ENCODE measurements at places on chromosomes 12 and 14. TPM values are rescaled to one million over a fixed set of nuclear protein-coding genes. Genes with fewer than 3 reads are reported as not detected.

NKX2-1 gene
- not detected for polyA plus RNA-seq

CD163 gene
- not detected for polyA plus RNA-seq

CCDC175 gene
- not detected for polyA plus RNA-seq

KRT73 gene
- not detected for polyA plus RNA-seq

SLC48A1 gene
- 3.7 TPM for polyA plus RNA-seq

KRT86 gene
- not detected for polyA plus RNA-seq

CLEC14A gene
- not detected for polyA plus RNA-seq

ZNF605 gene
- polyA plus RNA-seq: 1.5 TPM

TPH2 gene
- polyA plus RNA-seq: not detected

TOMM20L gene
- polyA plus RNA-seq: not detected

AICDA gene
- 19.1 TPM for polyA plus RNA-seq

ACOT2 gene
- polyA plus RNA-seq: 33.9 TPM

CLEC6A gene
- polyA plus RNA-seq: not detected

FOXM1 gene
- 37.0 TPM for polyA plus RNA-seq

PRH2 gene
- polyA plus RNA-seq: not detected

FLRT2 gene
- not detected for polyA plus RNA-seq
